Hematopoietic multipotent progenitor cell treated with erythropoietin and hydrocortisone succinate and interleukin-3 and kit ligand, for 4 days (in vitro differentiated cells): ENCODE measurements at places on chromosomes 1 and 21.

DNA sequence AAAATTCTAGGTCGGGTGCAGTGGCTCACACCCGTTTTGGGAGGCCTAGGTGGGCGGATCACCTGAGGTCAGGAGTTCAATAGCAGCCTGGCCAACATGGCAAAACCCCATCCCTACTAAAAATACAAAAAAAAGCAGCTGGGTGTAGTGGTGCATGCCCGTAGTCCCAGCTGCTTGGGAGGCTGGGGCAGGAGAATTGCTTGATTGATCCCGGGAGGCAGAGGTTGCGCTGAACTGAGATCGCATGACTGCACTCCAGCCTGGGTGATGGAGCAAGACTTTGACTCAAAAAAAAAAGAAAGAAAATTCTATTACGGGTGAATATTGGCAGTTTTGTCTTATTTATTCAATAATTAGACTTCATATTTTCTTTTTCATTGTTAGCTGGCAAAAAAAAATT is 62.1 kb downstream of the SNX7 start:
- DNase-seq: no peak

GRCh38 chr1:110713221-110713620 is 38.5 kb upstream of the KCNA3 start:
- no peak for DNase-seq

DNA sequence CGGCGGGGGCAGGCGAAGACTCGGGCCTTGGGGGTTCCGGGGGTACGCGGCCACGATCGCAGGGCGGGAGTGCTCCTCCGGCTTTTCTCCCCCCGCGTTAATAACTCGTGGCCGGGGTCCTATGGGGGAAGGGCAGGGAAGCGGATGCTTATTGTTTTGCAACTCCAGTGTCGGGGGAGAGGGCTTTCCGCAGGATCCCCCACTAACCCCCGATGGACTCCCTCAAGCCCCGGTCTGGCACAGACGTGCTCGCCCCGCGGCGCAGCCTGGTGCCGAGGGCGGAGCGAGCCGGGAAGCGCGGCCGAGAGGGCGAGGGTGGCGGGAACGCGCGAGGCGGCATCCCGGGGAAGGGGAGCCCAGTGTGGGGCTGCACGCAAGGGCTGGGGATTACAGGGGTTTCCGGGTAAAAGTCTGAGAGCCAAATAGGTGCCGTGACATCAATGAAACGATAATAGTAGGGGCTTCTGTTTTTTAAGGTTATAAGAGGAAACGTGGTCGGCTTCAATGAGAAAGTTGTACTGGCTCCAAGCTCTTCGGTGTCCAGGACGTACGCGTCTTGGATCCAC is 772 bp downstream of the UCK2 start:
- peak; percentile 84 for DNase-seq

- no peak for DNase-seq
Measured at GRCh38 chr1:6185151-6185550, 5.0 kb upstream of the CHD5 start.

DNA sequence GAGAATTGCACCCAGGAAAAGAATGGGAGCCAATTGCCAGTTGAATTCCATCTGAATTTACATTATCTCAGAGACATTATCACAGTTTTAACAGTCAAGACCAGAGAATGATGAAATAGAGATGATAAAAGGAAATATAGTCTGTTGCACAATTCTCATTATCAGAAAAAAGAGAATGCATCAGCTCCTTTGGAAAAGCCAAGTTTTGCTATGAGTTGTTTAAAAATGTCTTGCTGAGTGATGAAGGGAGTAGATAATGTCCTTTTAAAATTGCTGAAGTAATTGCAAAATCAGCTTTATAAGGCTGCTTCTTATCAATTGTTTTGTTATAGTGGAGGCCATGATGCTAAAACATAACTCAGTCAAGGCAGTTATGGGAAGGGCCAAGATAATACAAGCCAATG is 37.9 kb upstream of the EEIG2 start:
- peak; percentile 73 for DNase-seq

GRCh38 chr21:43719748-43720538 is 1.0 kb downstream of the PDXK start:
- peak; percentile 34 for DNase-seq

- no peak for DNase-seq
Measured at GRCh38 chr1:183498342-183498991, 26.2 kb downstream of the SMG7 start.

DNA sequence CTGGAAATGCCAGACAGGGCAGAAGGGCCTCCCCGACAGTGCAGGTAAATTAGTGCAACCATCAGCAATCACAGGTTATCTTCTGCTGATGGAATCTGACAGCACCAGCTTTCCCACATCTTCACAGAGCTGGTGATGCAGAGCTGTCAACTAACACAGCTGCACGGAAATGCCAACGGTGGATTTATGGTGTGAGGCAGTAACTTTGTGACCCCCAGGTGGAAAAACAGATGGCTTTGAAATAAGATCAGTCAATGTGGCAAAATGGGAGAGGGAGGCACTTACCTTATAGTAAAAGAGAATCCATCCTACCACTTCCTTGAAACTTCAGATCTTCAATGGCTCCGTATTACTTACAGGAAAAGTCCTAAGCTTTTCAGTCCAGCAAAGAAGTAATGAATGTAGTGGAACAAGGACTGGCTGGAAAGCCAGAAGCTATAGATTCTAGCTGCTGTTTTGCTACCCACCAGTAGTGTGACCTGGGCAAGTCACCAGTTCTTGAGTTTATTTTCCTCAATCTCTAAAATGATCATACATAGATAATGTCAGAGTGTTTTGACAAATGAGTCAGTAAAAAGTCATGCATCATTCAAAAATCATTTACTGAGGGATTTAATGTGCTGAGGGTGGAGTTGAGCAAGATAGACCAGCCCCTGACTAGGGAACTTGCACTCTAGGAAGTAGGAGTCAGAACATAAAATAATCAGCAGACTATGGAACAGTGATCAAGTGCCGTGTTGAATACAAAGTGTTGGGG is 245.7 kb upstream of the JUN start:
- no peak for DNase-seq

DNA sequence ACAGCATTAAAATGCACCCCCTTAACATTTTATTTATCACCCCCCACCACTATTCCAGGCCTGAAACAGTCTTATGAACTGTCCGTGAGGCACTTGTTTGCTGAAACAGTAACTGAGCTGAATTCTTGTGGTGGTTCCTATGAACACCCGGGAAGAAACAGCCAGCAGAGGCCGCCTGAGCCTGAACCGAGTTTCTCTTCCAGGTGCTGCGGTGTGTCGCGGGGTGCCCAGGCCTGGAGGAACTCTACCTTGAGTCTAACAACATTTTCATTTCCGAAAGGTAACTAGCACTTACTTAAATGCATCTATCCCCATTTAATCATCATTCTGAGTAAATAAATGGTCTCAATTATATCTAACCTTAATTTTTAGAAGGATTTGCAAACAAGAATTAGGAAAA is 66.8 kb downstream of the TBCE start:
- no peak for DNase-seq

DNA sequence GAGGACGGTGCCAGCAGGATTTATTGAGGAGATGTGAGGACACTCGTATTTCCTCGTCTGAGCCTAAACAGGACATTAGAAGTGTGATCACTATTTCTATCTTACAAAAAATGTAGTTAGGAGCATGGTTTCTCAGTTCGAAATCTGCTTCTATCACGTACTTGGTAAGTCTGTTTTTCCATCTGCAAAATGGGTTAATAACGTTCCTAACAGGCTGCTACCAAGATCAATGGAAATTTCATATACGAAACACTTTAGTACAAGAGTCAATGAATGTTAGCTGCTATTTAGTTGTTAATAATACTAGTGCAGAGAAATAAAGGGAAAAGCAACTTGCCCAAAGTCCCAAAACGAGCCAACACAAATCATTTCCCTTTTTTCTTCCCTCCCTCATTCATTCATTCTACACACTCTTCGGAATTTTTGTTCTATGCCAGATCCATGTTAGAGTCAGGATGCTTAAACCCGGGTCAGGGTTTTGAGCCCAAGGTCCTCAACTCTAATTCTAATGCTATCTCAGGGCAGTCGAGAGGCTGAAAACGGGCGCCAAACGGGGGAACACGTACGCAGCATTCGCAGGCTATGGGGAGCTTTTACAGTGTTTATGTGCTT is 608 bp downstream of the SNRNP40 start:
- peak; percentile 11 for DNase-seq

- no peak for DNase-seq
Measured at GRCh38 chr1:48693180-48693579, 83.5 kb downstream of the BEND5 start.

- no peak for DNase-seq
Measured at GRCh38 chr1:234538930-234539649, 60.1 kb upstream of the TARBP1 start.

GRCh38 chr1:39275836-39276507 is 71.5 kb downstream of the MACF1 start:
- DNase-seq: peak; percentile 43

DNA sequence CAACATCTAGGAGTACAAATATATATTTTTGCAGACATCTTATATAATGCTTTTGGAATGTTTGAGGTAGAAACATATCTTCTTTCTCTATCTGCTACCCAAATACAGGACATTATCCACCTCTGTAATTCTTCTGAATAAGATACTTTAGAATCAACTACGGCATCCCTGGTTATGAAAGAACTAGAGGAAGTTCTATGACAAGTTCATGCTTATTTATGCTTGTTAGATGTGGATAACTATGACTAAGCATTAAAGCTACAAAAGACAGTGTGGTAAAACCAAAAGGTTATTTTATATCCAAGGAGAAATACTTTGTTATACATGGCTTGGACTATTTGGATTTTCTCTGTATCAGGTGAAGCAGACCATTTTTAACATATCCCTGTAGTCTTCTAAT is 894.0 kb downstream of the KCNT2 start:
- peak; percentile 55 for DNase-seq

GRCh38 chr1:55474168-55474786 is 259.1 kb upstream of the USP24 start:
- DNase-seq: peak; percentile 79

GRCh38 chr1:177927021-177927596 is 42.7 kb downstream of the SEC16B start:
- no peak for DNase-seq

DNA sequence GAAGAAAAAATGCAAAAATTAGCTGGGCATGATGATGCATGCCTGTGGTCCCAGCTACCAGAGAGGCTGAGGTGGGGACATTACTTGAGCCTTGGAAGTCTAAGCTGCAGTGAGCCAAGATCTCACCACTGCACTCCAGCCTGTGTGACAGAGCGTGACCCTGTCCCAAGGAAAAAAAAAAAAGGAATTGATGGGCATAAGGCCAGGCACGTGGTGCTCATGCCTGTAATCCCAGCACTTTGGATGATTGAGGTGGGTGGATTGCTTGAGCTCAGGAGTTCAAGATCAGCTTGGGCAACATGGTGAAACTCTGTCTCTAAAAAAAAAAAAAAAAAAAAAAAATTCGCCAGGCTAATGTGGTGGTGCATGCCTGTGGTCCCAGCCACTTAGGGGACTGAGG is 55.8 kb upstream of the ATP2B4 start:
- no peak for DNase-seq

- DNase-seq: peak; percentile 82
Measured at GRCh38 chr1:9652379-9653209, 1.1 kb downstream of the PIK3CD start.

DNA sequence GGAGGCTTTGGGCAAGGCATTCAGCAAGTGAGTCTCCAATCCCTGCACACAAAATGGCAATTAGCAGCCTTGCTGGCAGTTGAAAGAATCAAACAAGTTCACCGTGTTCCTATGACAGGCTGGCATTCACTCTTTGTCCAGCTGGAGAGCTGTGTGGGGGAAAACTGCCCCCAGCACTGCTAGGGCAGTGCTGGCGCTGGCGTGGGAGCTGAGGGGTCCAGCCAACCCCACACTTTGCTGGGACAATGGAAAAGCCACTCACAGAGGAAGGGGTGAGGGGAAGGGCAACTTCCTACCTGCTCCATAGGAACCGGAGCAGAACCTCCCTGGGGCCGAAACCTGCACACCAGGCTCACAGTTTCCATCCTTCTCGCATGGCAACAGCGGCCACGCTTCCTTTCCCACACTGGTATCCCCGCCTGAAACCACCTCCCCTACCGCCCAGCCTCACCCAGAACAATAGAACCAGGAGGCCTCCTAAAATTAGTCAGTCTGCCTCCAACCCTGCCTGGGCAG is 26.7 kb upstream of the KCNN3 start:
- DNase-seq: no peak

GRCh38 chr1:178385662-178386061 is 111.1 kb downstream of the CLEC20A start:
- no peak for DNase-seq

- DNase-seq: peak; percentile 78
Measured at GRCh38 chr1:119008483-119009311, 20.6 kb upstream of the TBX15 start.

GRCh38 chr1:235851939-235852338 is 14.8 kb downstream of the LYST start:
- DNase-seq: peak; percentile 31

GRCh38 chr21:37695111-37695510 is 221.1 kb downstream of the KCNJ6 start:
- no peak for DNase-seq

- peak; percentile 8 for DNase-seq
Measured at GRCh38 chr1:193157360-193157759, 29.1 kb downstream of the B3GALT2 start.

DNA sequence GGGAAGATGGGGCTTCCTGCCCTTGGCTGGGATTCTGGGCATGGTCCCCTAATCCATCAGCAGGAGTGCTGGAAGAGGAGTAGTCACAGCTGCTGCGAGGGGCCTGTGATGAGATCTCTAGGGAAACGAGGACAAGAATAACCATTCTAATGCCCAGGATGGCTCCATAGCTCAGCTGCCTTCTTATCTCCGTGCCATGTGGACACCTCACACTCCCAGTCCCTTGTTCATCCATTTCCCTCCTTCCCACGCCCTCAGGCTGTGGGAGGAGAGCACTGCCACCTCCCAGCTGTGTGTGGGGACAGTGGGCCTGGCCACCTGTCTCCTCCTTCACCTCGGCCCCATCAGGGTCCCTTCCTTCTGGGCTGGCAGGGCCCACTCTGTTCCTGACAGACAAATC is 16.1 kb upstream of the ETV3 start:
- no peak for DNase-seq

GRCh38 chr1:34312359-34312758 is 135.7 kb downstream of the C1orf94 start:
- no peak for DNase-seq

DNA sequence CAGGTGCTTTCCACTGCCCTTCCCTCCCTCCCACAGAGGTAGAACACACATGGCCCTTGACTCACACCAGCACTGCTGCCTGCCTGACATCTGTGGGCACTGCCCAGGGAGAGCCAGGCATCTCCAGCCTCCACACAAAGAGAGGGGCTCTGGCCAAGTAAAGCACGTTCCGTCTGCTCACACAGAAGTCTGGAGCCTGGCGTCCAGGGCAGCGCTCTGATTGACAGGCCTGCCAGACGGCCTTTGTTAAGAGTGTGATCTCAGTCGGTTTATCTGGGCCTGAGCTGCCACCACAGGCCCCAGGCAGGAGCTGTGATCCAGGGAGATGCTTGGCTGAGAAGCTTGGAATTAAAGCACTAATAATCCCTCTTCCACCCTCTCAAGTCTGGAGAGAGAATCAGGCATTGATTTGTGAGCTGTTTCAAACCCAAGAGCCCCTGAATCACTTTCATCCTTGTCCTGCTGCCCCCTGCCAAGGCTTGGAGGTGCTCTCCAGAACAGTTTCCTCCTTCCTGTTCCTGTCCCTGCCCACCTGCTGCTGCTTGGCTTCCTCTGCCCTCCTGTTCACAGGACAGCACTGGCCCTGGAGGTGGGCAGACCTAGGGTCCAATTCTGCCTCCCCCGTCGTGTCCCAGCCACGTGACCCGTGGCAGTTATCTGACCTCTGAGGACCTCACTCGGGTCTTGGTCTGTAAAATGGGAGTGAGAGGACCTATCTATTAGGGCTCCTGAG is 3.7 kb downstream of the DMRTB1 start:
- DNase-seq: no peak

- no peak for DNase-seq
Measured at GRCh38 chr1:184950906-184951305, 23.4 kb downstream of the NIBAN1 start.
